NAMALWA (cell line): ENCODE measurements at places on chromosomes 2 and 18.

DNA sequence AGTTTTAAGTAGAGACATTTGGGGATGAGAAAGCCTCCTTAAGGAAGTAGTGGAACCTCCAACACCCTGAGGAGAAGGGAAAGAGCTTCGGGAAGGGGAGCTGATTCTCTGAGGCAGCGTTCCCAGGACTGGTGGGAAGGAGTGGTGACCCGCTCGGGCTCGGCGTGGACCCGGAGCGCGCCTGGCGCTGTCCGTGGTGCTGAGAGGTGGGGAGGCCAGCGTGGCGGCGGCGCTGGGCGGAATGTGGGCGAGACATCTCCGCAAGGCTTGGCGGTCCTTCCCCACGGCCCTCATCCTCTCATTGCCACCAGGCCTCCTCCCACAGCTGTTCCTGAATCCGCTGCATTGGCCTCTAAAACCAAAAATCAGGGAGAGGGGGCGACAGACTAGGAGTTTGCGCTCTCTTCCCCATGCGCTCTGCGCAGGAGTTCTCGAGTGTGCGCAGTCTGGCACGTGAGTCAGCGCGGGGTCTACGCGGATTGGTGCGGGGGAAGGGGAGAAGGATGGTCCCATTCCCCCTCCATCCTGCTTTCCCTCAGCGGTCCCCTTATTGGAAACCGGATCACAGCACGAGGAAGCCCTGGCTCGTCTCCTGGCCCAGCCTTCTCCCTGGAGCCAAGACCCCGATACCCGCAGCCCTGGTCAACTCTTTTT is 857 bp downstream of the RESP18 start:
- no peak for DNase-seq

DNA sequence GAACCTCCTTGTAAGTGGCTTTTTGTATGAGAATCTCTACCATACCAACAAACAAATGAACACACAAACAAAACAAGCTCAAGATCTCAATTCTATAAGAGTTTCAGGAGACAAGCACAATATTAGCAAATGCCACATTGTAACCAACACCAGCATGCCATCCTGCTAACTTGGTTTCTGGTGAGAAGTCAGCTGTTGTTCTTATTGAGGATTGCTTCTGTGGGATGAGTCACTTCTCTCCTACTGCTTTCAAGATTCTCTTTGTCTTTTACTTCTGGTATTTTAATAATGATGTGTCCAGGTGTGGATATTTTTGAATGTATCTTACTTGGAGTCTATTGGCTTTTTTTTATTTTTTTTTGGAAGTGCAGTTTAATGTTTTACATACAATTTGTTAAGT is 131.7 kb downstream of the BCL2L11 start:
- no peak for DNase-seq

DNA sequence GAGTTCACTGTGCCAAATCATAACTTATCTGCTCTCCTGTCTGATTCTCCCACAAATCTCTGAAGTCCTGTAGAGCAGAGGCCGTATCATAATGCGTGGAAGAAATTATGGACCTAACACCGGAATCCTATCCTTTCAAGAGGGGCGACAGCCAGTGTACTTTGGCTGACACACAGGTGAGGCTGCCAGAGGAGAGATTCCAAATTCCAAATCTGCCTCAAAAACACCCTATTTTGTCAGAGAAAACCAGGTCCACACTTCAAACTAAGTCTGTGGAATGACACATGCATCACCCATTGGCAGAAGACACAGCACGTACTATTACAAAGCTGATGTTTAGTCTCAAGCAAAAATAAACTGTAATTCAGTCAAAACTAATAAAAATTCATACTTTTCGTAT is 139.2 kb upstream of the PID1 start:
- DNase-seq, result no peak

- no peak for DNase-seq
Measured at GRCh38 chr2:120388222-120389035, 42.5 kb downstream of the INHBB start.

GRCh38 chr2:190598621-190599020 is 50.3 kb upstream of the NAB1 start:
- DNase-seq, result no peak

- no peak for DNase-seq
Measured at GRCh38 chr2:86019121-86019520, 86.6 kb downstream of the POLR1A start.
